Glutamatergic neuron (in vitro differentiated cells): ENCODE measurements at places on chromosomes 1 and 21. TPM values are rescaled to one million over a fixed set of nuclear protein-coding genes. Genes with fewer than 3 reads are reported as not detected.

Gene RGS18
- total RNA-seq, result not detected

DNA sequence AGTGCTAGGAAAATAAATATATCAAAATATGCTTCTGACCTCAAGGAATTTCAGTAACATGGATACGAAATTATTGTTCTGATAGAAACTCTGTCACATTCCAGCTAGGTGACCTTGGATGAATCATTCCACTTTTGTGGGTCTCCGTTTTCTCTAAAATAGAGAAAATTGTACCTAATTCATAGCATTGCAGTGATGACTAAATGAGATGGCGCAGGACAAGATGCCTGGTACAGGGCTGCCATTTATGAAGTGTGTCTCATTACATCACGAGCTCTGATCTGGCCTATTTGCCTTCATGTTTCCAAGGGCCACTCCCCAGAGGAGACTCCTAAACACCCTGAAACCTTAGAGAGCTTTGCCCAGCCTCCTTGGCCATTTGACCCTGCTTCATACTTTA, 480.0 kb upstream of the USP24 start:
- no peaks in the 10 kb centered on the region for H3K4me1 ChIP-seq
- no peak for DNase-seq
- H3K27me3 ChIP-seq, result no peaks in the 10 kb centered on the region
- no peak overlapping the region for H3K27ac ChIP-seq
- H3K4me3 ChIP-seq, result no peak overlapping the region

Gene GREM2
- 3.7 TPM for total RNA-seq

GRCh38 chr1:151197863-151198253, 494 bp upstream of the PIP5K1A start:
- H3K36me3 ChIP-seq, result no peaks in the 10 kb centered on the region
- H3K27me3 ChIP-seq, result peaks cover 11% of the 10 kb centered on the region
- H3K4me1 ChIP-seq, result peaks cover 10% of the 10 kb centered on the region

- H3K27ac ChIP-seq, result peak overlapping the region; percentile 100
- no peak for DNase-seq
- H3K4me1 ChIP-seq, result peaks cover 13% of the 10 kb centered on the region
- peaks cover 4% of the 10 kb centered on the region for H3K36me3 ChIP-seq
- peaks cover 7% of the 10 kb centered on the region for H3K27me3 ChIP-seq
- peak overlapping the region; percentile 91 for H3K4me3 ChIP-seq
Observed at GRCh38 chr1:155861896-155862295, 2.5 kb downstream of the SYT11 start.

DNA sequence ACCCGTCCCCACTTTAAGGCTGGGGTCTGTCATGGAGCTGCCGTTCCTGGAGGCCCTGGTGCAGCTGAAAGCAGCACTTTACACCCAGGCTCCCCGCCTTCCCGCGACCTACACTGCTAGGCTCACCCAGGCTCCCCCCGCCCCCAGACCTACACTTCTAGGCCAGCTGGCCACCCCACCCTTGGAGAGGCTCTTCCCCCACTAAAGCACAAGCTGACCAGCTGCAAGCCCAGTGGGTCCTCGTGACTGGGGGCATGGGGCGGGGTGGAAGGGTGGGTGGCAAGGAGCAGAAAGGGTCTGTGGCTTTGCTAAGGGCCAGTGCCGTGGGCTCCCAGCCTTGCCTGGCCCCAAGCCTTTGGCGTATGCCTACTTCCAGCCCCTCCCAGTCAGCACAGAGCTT, 9.7 kb upstream of the ARHGEF16 start:
- H3K4me3 ChIP-seq, result no peak overlapping the region
- peaks cover 7% of the 10 kb centered on the region for H3K4me1 ChIP-seq
- no peaks in the 10 kb centered on the region for H3K36me3 ChIP-seq
- DNase-seq, result no peak
- H3K27ac ChIP-seq, result no peak overlapping the region

GRCh38 chr21:29708401-29708800, 231.4 kb downstream of the GRIK1 start:
- no peaks in the 10 kb centered on the region for H3K4me1 ChIP-seq
- no peak overlapping the region for H3K4me3 ChIP-seq
- no peak for DNase-seq
- H3K36me3 ChIP-seq, result no peaks in the 10 kb centered on the region
- H3K27ac ChIP-seq, result no peak overlapping the region

Gene RNU1-3
- 3,598 TPM for total RNA-seq

Gene RUNX3
- 0.15 TPM for total RNA-seq

Gene HAO2
- total RNA-seq, result not detected

GRCh38 chr1:109622895-109623294, 3.3 kb downstream of the AMPD2 start:
- peaks cover 9% of the 10 kb centered on the region for H3K27me3 ChIP-seq
- no peak overlapping the region for H3K4me3 ChIP-seq
- peaks cover 19% of the 10 kb centered on the region for H3K4me1 ChIP-seq
- DNase-seq, result no peak

- no peak overlapping the region for H3K27ac ChIP-seq
- no peak for DNase-seq
- H3K27me3 ChIP-seq, result peaks cover 3% of the 10 kb centered on the region
- H3K4me1 ChIP-seq, result peaks cover 10% of the 10 kb centered on the region
- H3K4me3 ChIP-seq, result no peak overlapping the region
Observed at GRCh38 chr1:29800522-29800956, 564.2 kb downstream of the PTPRU start.

Gene RIMKLA
- total RNA-seq, result 4.1 TPM

DNA sequence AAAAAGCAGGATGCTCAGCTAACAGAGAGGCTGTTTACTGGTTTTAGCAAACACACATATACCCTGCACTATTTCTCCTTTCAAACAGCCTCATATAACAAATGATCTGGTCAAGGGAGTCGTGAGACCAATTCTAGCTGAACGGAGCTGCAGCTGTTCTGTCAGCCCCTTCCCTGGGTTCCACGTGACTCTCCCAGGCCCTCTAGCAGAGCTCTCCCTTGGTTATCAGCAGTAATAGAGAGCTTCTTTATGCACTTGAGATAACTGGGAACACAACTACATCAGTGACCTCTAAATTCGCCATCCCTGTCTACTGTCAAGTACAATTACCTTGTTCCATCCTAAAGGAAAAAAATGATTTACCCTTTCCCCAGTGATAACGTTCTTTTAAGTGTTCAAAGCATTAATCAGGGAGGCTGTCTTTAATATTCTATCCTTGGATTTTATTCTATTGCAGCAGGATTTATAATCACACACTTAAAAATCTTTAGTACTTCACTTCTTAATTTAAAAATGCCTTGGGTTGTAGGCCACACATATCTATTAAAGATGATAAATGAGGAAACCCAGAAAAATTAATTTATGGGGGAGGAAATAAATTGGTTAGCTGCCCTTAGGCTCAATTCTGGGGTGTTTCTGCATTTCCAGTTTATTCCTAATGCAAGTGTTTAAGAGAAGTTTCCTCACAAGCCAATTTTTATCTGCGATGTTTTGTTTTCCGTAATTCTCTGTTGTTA, 28.2 kb downstream of the PTGER3 start:
- no peaks in the 10 kb centered on the region for H3K4me1 ChIP-seq
- no peak for DNase-seq

DNA sequence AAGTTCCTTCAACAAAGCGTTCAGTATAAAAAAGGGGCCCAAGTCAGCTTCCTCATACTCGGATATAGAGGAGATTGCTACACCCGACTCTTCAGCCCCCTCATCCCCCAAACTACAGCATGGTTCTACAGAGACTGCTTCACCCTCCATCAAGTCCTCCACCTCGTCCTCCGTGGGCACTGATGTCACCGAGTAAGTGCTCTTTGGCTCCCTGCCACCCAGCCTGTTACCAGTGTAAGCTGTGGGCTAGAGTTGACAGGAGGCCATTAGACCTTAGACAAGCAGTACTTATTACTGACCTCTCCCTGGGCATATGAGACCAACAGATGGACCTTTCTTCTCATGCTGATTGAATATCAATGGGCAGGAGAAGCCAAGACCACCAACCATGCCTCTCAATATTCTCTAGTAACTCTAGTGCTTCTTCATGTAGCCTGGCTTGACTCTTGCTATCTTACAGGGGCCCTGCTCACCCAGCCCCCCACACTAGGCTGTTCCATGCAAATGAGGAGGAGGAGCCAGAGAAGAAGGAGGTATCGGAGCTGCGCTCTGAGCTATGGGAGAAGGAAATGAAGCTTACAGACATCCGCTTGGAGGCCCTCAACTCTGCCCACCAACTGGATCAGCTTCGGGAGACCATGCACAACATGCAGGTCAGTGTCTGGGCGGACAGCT, 20.9 kb upstream of the IPO9 start:
- H3K27me3 ChIP-seq, result peaks cover 4% of the 10 kb centered on the region
- no peak overlapping the region for H3K27ac ChIP-seq
- H3K4me3 ChIP-seq, result no peak overlapping the region
- peaks cover 6% of the 10 kb centered on the region for H3K4me1 ChIP-seq
- no peak for DNase-seq

- no peak overlapping the region for H3K4me3 ChIP-seq
- H3K27me3 ChIP-seq, result no peaks in the 10 kb centered on the region
- DNase-seq, result no peak
- no peak overlapping the region for H3K27ac ChIP-seq
- no peaks in the 10 kb centered on the region for H3K4me1 ChIP-seq
- no peaks in the 10 kb centered on the region for H3K36me3 ChIP-seq
Observed at GRCh38 chr1:150176593-150176992, 26.9 kb downstream of the PLEKHO1 start.

- no peak for DNase-seq
- H3K36me3 ChIP-seq, result no peaks in the 10 kb centered on the region
- H3K4me3 ChIP-seq, result no peak overlapping the region
- H3K4me1 ChIP-seq, result peaks cover 15% of the 10 kb centered on the region
- H3K27me3 ChIP-seq, result peaks cover 1% of the 10 kb centered on the region
Observed at GRCh38 chr1:38826262-38826661, 33.3 kb downstream of the RRAGC start.

DNA sequence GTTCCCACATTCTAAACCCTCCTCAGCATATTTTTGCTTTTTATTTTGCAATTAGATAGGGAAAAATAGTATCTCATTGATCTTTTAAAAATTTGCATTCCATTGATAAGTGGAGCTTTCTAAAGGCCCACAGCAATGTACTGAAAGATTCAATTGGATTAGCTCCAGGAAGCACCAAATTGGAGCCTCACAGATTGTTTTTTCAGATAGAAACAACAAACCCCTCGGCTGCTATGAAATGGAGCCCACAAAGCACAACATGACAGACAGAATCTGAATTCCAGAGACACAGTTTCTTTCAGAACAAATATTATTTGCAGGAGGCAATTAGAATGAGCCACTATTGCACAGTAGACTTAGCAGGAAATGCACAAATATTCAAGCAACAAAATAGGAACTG, 58.9 kb upstream of the KIF26B start:
- peaks cover 13% of the 10 kb centered on the region for H3K36me3 ChIP-seq
- peaks cover 5% of the 10 kb centered on the region for H3K4me1 ChIP-seq
- H3K27me3 ChIP-seq, result peaks cover 1% of the 10 kb centered on the region
- H3K4me3 ChIP-seq, result no peak overlapping the region

- H3K4me3 ChIP-seq, result no peak overlapping the region
- no peaks in the 10 kb centered on the region for H3K4me1 ChIP-seq
- no peak overlapping the region for H3K27ac ChIP-seq
Observed at GRCh38 chr1:67170751-67171573, 4.7 kb downstream of the IL23R start.

Gene CELA3B
- total RNA-seq, result not detected

DNA sequence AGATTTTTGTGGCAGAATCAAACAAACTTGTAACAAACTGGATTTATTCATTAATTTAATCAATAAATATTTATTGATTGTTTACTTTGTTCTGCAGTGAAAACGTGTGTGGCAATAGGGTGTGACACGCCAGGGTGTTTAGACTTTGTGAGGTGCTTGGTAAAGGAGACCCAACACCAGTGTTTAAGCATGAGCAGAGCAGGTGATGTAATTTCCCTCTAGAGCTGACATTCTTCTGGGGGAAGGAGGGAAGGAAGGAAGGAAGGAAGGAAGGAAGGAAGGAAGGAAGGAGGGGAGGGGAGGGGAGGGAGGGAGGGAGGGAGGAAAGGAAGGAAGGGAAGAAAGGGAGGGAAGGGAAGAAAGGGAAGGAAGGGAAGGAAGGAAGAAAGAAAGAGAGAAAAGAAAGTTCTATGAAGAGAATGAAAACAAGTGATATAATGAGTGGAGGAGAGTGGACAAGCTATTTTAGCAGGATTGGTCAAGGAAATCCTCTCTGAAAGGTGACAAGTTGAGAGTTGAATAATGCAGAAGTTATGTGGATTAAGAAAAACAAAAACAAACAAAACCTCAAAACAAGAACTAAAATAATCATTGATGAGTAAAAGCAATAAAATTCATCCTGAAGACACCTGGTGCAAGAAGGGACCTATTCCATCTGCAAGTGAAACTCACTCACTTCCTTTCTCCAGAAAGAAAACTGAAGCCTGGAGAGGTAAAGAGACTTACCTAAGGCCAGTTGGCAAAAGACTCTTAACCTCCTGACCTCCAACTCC, 60.8 kb downstream of the TSEN15 start:
- no peak overlapping the region for H3K4me3 ChIP-seq
- no peaks in the 10 kb centered on the region for H3K4me1 ChIP-seq
- H3K27me3 ChIP-seq, result no peaks in the 10 kb centered on the region
- DNase-seq, result no peak

DNA sequence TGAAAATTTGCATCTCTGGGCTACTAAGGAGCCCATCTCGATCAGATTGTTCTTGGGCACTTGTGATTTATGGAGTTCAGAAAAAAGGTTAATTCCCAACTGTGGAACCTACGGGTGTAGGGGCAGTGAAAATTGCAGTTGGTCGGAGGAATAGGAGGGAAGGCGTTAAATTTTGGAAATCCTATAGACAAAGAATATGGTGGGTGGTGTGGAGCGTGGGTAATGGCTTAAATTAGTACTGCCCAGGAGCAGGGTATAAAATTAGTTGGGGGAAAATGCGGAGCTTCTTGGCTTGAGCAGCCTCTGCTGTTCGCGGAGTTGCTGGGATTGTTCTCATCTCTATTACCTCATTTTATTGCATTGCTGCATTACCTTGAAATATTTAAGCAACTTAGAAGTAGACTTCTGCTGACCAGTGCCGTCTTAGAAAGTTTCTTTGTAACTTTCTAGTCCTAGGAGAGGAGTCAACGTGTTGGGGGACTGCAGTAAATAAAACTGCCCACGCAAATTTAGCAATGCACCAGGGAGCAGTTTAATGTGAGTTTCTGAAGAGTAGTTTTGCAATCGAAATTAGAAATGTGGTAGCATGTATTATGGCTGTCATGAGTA, 514 bp downstream of the S1PR1 start:
- peaks cover 15% of the 10 kb centered on the region for H3K27me3 ChIP-seq
- peak overlapping the region; percentile 91 for H3K4me3 ChIP-seq

Gene SYT6
- total RNA-seq, result 11.1 TPM

GRCh38 chr1:158654571-158654970, 31.9 kb downstream of the SPTA1 start:
- no peaks in the 10 kb centered on the region for H3K36me3 ChIP-seq
- H3K27me3 ChIP-seq, result peaks cover 2% of the 10 kb centered on the region
- no peak overlapping the region for H3K27ac ChIP-seq
- no peaks in the 10 kb centered on the region for H3K4me1 ChIP-seq
- no peak overlapping the region for H3K4me3 ChIP-seq

Gene HSD3B1
- not detected for total RNA-seq

Gene CSMD2
- total RNA-seq, result 0.27 TPM

- H3K27ac ChIP-seq, result no peak overlapping the region
- H3K36me3 ChIP-seq, result no peaks in the 10 kb centered on the region
- no peaks in the 10 kb centered on the region for H3K27me3 ChIP-seq
- peak overlapping the region; percentile 80 for H3K4me3 ChIP-seq
- no peak for DNase-seq
- peaks cover 12% of the 10 kb centered on the region for H3K4me1 ChIP-seq
Observed at GRCh38 chr1:28249013-28249865, 10.1 kb upstream of the SESN2 start.

GRCh38 chr1:19455353-19455752, 30.0 kb downstream of the CAPZB start:
- H3K27ac ChIP-seq, result peak overlapping the region; percentile 39
- no peak for DNase-seq
- H3K36me3 ChIP-seq, result no peaks in the 10 kb centered on the region
- H3K4me1 ChIP-seq, result peaks cover 66% of the 10 kb centered on the region

GRCh38 chr1:163166886-163167555, 35.7 kb downstream of the RGS5 start:
- H3K27me3 ChIP-seq, result peaks cover 2% of the 10 kb centered on the region
- peaks cover 3% of the 10 kb centered on the region for H3K4me1 ChIP-seq
- H3K27ac ChIP-seq, result no peak overlapping the region
- H3K36me3 ChIP-seq, result no peaks in the 10 kb centered on the region

Gene FAM72D
- total RNA-seq, result 0.61 TPM
